Fibroblast of the aortic adventitia (primary cell): ENCODE measurements at places on chromosomes 3 and 15. TPM values are rescaled to one million over a fixed set of nuclear protein-coding genes. Genes with fewer than 3 reads are reported as not detected.

FGD5 gene
- 0.18 and 3.9 TPM in 2 replicates for total RNA-seq

PRR23C gene
- not detected in 2 replicates for total RNA-seq

OSTN gene
- 0.99 TPM in 1 of 2 replicates, not detected in the other for total RNA-seq

MAGEF1 gene
- 16.8 and 20.1 TPM in 2 replicates for total RNA-seq

CPEB1 gene
- 25.5 and 40.9 TPM in 2 replicates for total RNA-seq

SKOR1 gene
- total RNA-seq = 0.08 and 0.09 TPM in 2 replicates

TUBGCP4 gene
- total RNA-seq = 7.1 and 10.7 TPM in 2 replicates

ACOX2 gene
- 19.2 and 29.5 TPM in 2 replicates for total RNA-seq

ZNF445 gene
- total RNA-seq = 12.1 and 14.3 TPM in 2 replicates
